ENCODE measurements at places on chromosomes 7 and 10. TPM values are rescaled to one million over a fixed set of nuclear protein-coding genes. Genes with fewer than 3 reads are reported as not detected.

Gene PPP1R17
- not detected for total RNA-seq

Gene CALML5
- not detected for total RNA-seq

Gene CPEB3
- total RNA-seq, result 2.8 TPM

Gene FXYD4
- total RNA-seq, result not detected

DNA sequence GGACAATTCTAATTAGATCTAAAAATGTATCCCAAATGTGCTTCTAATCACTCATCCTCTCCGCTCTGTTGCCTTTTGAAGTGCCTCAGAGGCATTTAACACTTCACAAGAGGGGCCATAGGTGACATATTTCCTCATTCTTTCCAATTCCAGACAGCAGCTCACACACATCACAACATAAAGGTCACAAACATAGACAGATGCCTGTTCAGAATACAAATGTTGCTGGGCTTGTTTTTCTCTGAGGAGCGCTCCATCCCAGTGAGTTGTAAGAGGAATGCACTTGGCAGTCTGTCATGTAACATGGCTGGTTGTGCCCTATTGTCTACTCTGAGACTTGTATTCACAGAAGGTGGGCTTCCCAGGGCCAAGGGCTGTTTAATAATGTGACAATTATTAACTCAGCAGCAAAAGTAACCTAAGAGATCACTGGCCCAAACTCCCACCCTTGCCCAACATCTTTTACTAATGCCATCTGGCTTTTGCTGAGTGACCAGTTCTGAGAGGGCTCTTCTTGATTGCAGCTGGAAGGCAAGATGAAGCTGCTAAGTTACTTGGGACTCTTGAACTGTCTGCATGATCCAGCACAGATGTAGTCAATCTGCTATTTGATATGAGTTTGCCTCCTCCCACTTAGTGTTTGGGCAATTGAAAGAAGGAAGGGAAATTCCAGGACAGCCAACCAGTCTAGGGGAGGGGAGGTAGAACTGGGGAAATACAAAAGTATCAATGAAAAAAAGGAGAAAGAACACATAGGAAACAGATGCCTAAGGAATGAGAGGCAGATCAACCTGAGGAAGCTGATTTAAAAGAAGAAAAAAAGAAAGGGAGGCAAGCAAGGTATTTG lies 13.6 kb downstream of the PON2 start:
- peaks cover 31% of the 10 kb centered on the region for H3K4me1 ChIP-seq
- H3K36me3 ChIP-seq, result peaks cover 56% of the 10 kb centered on the region
- H3K4me3 ChIP-seq, result no peak overlapping the region
- no peaks in the 10 kb centered on the region for H3K27me3 ChIP-seq
- peak overlapping the region; percentile 78 for H3K27ac ChIP-seq

- no peak for DNase-seq
- no peaks in the 10 kb centered on the region for H3K4me1 ChIP-seq
- no peaks in the 10 kb centered on the region for H3K27me3 ChIP-seq
- no peak overlapping the region for H3K4me3 ChIP-seq
These were observed 26.8 kb downstream of the GOLGA7B start for GRCh38 chr10:97876402-97876801.

- peaks cover 6% of the 10 kb centered on the region for H3K4me1 ChIP-seq
- DNase-seq, result no peak
- H3K36me3 ChIP-seq, result peaks cover 7% of the 10 kb centered on the region
These were observed 17.4 kb upstream of the CCL26 start for GRCh38 chr7:75789361-75789924.

DNA sequence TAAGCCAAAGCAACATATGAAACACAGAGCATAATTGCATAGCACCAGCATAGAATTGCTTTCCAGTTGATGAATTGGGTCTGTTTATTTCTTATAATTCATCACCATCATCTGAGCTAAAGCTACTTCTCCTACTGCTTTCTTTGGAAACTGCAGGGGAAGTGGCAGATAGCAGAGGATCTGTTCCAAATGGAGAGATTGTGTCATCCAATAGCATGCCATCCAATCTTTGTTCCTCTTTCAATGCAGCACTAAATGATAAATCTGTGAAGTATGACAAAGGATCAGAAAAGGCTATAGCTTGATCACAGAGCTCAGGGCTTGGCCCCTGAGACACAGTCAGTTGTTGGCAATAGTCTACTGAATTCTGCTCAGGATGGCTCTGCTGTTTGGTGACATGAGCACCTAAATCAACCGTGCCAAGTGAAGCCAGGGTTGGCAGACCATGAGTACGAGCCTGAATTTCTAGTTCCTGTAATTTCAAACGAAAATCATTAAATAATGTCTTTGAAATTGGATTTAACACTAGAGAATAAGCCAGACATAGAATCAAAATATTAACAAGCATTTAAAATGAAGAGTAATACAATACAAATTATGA lies 90.0 kb downstream of the TFEC start:
- no peak overlapping the region for H3K4me3 ChIP-seq
- H3K4me1 ChIP-seq, result no peaks in the 10 kb centered on the region
- H3K27ac ChIP-seq, result no peak overlapping the region
- H3K36me3 ChIP-seq, result no peaks in the 10 kb centered on the region
- no peak for DNase-seq

DNA sequence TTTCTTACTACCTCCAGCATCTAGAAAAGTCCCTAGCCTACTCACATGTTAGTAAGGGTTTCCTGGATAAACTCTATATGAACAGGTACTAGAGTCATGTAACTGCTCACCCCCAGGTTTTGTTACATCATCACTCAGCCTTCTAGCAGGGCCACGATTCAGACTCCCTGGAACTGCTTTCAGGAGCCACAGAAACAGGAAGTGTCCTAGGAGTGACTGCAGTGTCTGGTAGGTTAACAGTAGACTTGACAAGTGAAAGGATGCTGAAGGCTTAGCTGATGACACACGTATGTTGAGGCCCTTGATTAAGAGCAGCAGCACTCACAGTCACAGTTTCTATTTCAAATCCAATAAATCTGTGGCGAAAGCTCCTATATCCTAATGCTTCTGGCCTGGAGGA lies 101.2 kb downstream of the DNMBP start:
- H3K27me3 ChIP-seq, result no peaks in the 10 kb centered on the region
- H3K4me3 ChIP-seq, result no peak overlapping the region
- DNase-seq, result no peak
- H3K36me3 ChIP-seq, result peaks cover 39% of the 10 kb centered on the region
- H3K4me1 ChIP-seq, result peaks cover 14% of the 10 kb centered on the region
- H3K27ac ChIP-seq, result peak overlapping the region; percentile 67

DNA sequence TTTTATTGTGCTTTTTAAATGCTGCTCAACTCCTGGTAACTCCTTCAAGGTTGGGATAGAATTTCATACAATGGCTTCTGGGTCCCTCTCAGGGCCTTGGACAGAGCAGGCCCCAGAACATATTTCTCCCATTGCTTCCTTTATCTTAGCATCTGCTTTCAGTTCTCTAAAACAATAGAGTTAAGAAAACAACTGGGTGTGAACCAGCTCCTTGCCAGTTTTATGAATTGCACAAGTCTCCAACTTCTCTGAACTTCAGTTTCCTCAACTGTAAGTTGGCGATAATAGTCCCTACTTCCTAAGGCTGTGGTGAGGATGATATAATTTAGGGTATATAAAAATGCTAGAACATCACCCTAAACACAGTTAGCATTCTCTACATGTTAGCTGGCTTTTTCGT lies 77.0 kb upstream of the INHBA start:
- H3K27me3 ChIP-seq, result no peaks in the 10 kb centered on the region
- H3K4me1 ChIP-seq, result peaks cover 15% of the 10 kb centered on the region
- no peaks in the 10 kb centered on the region for H3K36me3 ChIP-seq
- no peak overlapping the region for H3K27ac ChIP-seq

- no peaks in the 10 kb centered on the region for H3K36me3 ChIP-seq
- no peaks in the 10 kb centered on the region for H3K27me3 ChIP-seq
- no peak for DNase-seq
- H3K4me1 ChIP-seq, result peaks cover 30% of the 10 kb centered on the region
These were observed 3.0 kb downstream of the ZCCHC24 start for GRCh38 chr10:79442171-79443040.

DNA sequence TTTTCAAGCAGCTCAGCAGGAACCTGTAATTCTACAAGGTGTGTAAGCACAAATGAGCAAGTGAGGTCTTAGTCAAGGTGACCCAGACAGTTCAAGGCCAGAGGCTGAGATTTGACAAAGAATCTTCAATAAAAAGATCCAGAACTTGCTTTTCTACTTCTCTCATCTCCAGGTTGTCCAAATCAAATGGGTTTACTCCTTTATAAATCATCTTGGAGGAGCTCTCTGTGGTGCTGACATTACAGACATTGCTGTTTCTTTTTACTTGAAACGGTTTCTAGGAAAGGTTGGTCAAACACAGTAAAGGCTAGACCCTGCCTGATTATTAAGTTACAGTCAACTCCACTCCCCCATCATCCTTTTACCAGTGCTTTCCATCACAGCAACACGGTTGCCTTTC lies 504.6 kb downstream of the SORCS3 start:
- no peak for DNase-seq
- no peak overlapping the region for H3K4me3 ChIP-seq
- no peak overlapping the region for H3K27ac ChIP-seq
- H3K27me3 ChIP-seq, result no peaks in the 10 kb centered on the region
- H3K4me1 ChIP-seq, result no peaks in the 10 kb centered on the region
- H3K36me3 ChIP-seq, result no peaks in the 10 kb centered on the region
